ENCODE measurements at places on chromosomes 7 and 10.

GRCh38 chr7:16563281-16564022 lies 36.8 kb downstream of the LRRC72 start:
- no peak for DNase-seq

DNA sequence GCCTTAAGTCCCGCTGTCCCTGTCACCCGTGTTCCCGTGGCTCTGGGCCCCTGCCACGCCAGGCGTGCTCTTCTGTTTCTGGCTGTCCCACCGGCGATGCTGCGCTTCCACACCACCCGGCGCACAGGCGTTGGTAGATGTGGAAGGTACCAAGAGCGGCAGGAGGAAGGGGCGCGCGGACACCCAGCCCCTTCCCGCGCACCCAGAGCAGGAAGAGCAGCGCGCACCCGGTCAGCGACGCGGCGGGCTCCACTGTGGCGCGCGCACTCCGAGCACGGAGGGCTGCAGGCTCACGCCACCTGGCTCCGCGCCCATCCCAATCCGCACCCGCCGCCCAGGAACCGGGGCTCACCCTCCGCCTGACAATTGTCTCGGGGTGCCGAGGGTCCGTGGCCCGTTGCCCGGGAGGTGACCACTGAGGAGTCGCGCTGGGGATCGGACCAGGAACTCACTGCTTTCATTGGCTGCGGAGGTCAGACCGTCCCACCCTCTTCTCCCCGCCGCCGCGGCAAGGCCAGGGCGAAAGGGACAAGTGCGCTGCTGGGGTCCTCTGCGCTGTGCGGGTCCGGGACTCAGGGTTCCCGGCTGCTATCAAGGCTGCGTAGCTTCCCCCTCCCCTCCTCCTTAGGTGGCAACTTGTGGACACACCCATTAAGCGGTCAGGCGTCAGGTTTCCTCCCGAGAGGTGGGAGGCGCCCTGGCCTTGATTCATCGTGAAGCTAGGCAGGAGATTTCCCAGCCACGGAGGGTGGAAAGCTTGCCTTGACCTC lies 121.6 kb upstream of the ZNF92 start:
- DNase-seq = peak; percentile 72

- DNase-seq = no peak
These were observed 5.7 kb downstream of the HECTD2 start for GRCh38 chr10:91415816-91416215.

DNA sequence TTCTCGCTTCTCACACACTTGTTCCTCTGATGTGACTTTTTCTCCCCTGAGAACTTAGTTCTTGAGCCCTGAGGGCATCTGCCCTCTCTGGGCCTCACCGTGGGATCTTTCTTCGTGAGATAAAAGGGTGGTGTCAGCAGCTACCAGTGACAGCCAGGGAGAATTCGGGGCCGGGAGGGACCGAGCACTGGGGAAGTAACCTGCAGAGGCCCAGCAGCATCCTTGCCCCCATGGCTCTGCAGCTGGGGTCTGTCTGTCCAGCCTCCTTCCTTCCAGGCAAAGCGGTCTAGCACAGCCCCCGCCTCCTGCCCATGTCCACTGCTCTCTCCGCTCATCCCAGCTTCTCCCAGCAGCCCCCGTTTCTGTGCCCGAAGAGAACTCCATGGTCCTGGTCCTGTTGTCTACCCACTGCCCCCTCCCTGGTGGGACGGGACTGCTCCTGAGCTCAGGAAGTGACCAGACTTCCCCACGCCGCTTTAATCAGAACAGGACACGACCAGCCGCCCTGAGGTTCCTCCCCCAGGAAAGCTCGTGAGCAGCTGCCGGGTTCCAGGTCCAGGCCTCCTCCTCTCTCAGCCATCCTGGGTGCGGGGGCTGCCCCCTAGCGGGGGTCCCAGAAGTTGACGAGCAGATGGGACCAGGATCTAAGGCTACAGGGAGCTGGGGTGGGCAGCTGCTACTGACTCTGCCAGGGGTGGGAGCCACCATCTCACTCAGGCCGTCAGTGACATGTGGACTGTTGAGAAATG lies 187.5 kb downstream of the WDR37 start:
- DNase-seq = no peak

DNA sequence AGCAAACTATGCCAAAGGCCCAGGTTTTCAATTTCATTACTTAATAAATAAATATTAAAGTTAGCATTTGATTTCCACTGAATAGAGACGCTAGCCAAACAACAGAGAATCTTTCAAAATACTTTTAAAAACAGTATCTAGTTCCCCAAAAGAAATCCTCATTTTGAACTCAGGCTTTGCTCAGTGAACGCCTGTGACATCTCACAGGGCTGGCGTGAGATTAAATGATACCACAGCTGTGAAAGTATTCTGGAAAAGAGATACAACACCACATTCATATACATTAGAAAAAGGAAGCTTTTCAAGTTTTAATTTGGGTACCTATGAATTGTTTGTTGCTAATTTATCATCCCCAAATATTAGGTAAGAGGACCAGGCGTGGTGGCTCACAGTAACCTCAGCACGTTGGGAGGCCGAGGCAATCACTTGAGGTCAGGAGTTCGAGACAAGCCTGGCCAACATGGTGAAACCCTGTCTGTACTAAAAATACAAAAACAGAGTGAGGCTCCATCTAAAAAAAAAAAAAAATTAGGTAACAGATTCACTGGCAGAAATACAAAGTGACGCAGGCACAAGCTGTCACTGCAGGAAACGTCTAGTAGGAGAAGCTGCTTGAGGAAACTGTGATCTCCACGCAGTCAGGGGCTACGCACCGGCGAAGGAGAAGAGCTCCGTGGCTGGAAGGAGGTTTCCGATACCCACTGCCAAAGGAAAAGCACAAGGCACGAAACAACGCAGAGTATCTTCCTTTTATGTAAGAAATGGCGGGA lies 50.0 kb downstream of the AMZ1 start:
- DNase-seq = no peak

GRCh38 chr7:127666602-127667001 lies 14.6 kb downstream of the SND1 start:
- DNase-seq = no peak

DNA sequence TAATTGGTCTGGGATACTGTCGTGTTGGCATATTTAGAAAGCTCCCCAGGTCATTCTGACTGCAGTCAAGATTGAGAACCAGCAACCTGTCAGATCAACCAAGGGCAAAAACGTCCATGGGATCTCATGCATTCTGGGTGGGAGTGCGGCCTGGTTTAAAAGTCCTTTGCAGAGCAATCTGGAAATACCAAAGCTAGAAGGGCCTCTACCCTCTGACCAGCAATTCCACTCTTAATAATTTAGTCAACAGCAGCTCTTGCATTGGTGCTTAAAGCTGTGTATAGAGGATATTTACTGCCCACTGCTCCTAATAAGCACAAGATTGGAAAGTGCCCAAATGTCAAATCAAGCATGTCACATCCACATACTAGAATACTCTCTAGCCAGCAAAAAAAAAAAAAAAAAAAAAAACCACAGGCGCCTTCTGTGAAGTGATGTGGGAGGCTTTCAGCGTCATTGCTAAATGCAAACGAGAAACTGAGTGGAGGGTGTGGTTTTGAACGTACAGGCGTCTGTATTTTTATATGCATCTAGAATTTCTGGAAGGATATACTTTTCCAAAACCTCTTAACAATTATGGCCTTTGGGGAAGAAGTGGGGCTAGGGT lies 44.8 kb upstream of the HSPA12A start:
- DNase-seq = no peak

DNA sequence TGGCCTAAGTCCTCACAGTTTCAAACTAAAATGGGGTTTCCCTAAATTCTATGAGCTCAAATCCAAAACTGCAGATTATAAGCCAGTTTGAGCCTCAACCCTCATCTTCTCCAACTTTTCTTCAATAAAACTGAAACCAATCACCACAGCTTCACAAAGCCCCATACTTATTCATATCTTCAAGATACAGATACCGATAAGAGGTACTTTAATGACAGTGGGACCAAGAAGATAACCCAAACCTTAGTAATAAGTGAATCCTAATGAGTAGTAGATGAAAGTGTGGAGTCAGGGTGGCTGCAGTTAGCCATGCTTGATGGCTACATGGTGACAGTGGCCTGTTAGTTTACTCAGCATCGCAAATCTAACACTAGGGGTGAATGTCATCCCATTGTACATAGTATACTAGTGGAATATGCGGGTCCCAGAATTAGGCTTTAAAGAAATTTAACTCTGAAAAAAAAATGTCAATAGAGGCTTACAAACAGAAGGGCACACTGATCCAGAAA lies 395.8 kb upstream of the PHF14 start:
- DNase-seq = no peak

GRCh38 chr7:101411508-101411874 lies 48.8 kb downstream of the COL26A1 start:
- no peak for DNase-seq

GRCh38 chr7:69334701-69335100 lies 263.6 kb upstream of the AUTS2 start:
- DNase-seq = no peak

- peak; percentile 36 for DNase-seq
These were observed 16.3 kb downstream of the CUL1 start for GRCh38 chr7:148715027-148715426.

GRCh38 chr7:116449950-116450349 lies 49.6 kb upstream of the CAV2 start:
- no peak for DNase-seq

DNA sequence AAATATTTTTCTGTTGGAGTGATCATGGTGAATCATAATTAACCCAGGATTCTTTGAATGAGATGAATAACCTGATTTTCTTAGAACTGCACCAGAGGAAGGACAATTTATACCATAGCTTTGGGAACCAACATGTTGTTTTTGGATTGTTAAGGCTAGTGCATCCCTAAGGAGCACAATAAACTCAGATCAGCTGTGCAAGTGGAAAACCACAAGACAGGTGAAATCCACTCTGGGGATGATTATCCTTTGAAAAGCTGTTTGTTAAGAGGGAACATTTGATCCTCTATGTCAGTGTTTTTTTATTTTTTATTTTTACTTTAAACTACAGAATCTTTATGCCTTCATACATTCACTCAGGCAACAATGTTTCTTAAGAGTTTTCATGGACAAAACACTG lies 232.1 kb upstream of the PCLO start:
- no peak for DNase-seq

DNA sequence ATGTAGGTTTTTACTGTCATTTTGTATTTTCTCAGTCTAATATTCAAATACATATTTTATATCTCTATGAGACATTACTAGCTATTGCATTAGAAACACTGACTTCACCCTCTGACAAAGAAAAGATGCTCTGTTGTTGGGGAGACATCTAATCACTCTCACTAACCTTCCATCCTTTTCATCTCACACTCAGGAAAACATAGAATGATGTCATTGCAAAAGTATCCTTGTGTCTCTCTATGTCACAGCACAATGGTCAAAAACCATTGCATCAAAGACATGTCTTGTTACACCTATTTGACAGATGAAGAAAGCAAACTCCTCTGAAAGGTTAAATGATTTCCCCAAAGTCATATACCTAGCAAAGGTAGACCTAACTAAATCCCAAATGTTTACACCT lies 231.3 kb upstream of the PTN start:
- DNase-seq = peak; percentile 4

- no peak for DNase-seq
These were observed 15.1 kb upstream of the GPR15LG start for GRCh38 chr10:84158550-84158949.

DNA sequence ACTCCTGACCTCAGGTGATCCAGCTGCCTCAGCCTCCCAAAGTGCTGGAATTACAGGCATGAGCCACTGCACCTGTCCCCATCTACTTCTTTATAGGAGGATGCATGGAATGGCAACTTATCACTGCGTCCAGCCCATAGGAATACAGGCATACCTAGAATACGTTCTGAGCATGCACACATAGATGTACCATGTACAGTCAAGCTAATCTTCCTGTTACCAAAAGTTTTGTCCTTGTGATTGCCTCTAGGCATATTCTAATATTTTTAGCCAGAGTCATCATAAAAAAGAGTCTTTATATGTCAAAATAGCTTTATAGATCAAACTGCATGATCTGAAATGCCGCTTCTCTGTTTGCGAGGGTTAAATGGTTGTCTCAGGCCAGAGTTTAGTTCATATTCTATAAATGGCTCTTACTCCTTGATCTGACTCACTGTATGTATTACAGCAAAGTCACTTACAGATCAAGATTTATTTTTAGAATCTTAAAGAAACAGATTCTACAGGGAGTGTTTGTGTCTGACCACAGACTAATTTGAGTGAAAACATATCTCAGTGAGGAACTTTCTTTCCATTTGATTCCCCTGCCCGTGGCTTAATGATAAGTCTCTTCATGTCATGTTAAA lies 210.9 kb downstream of the CREB5 start:
- peak; percentile 24 for DNase-seq

DNA sequence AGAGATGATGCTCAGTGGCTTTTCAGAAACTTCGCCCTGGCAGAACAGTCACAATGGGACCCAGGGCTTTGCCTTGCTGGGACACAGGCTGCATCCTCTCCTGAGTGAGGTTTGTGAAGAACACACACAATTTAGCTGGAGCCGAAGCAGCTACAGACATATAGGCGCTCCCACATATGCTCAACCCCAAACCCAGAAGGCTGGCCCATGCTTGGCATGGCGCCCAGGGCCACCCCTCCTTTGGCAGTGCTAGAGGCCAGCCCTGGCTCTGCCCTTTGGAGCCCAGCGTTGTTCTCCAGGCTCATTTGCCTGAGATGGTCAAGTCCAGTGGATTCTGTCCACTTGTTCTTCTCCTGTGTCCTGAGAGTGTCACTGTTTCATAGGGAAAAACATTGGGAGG lies 94.4 kb downstream of the WDFY4 start:
- no peak for DNase-seq

DNA sequence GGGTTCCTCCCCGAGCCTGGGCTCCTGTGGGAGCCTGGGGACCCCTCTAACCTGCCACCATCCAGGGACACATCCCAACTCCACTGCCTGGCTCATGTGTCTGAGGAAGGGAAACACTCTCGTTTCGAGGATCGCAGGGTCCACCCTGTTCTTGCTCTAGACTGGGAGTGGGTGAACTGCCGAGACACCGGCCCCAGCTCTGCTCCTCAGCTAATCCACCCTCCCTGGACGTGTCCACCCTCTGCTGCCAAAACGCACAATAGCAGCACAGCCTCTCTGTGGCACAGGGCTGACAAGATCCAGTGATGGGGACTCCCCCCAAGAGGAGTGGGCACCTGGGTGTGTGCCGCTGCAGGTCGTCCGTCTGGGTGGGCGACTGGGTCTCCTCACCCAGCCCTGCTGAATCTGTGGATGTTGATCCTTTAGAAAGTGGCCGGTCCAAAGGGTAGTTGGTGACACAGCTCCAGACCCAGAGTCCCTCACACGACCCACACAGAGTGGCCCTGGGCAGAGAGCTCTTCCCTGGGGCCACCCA lies 65.2 kb upstream of the FAM20C start:
- no peak for DNase-seq

- no peak for DNase-seq
These were observed 40.4 kb downstream of the MTURN start for GRCh38 chr7:30175180-30175579.

GRCh38 chr10:124345521-124345920 lies 73.2 kb downstream of the OAT start:
- no peak for DNase-seq

Data from epithelial cell of esophagus (primary cell).